Gastrocnemius medialis (tissue), 4 donors: ENCODE measurements at places on chromosomes 1 and 21. TPM values are rescaled to one million over a fixed set of nuclear protein-coding genes. Genes with fewer than 3 reads are reported as not detected.

DNA sequence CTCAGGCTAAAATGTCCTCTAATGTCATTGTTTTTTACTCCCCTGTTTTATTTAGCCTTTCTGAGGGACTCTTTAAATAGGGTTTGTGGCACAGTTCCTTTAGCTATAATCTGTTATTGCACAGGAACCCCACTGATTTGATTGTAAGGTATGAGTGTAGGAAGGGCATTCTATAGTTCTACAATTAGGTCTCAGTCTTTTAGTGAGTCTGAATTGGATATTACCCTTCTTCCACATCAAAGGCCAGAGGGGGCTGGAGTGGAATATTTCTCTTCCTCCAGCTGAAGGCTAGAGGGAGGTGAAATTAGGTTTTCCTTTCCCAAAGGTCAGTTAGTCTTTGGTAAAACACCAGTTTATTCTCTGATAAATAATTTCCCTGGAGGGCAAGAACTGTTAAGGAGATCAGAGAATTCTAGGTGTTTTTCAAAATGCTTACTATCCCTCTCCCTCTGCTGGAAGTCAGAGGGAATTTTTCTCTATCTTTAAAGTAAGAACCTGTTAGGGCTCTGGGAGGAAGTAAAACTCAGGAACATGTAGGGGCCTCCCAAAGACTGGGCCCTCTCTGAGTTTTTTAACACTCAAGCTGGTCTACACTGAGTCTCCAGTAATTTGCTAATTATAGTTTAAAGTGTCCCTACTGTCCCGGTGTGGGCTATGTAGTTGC is 176.3 kb upstream of the ZNHIT6 start:
- no peak for DNase-seq

DNA sequence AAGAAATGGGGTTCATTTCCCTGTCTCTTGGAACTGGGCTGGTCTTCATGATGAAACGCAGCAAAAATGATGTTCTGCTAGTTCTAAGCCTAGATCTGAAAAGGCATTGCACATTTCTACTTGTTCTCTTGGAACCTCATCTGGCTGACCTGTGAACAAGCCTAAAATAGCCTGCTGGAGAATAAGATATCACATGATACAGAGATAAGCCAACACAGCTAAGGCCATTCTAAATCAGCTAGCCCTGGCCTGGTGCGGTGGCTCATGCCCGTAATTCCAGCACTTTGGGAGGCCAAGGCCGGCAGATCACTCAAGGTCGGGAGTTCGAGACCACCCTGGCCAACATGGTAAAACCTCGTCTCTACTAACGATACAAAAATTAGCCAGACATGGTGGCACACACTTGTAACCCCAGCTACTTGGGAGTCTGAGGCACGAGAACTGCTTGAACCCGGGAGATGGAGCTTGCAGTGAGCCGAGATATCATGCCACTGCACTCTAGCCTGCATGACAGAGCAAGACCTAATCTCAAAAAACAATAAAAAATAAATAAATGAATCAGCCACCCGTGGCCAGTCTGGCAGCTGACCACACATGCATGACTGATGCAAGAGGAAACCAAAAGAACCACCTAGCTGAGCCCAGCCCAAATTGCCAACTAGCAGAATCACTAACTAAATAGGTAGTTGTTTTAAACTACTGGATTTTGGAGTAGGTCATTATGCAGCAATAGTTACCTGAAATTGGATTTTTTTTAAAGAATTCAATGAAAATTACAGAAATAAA is 18.0 kb downstream of the CD244 start:
- DNase-seq, result no peak

DNA sequence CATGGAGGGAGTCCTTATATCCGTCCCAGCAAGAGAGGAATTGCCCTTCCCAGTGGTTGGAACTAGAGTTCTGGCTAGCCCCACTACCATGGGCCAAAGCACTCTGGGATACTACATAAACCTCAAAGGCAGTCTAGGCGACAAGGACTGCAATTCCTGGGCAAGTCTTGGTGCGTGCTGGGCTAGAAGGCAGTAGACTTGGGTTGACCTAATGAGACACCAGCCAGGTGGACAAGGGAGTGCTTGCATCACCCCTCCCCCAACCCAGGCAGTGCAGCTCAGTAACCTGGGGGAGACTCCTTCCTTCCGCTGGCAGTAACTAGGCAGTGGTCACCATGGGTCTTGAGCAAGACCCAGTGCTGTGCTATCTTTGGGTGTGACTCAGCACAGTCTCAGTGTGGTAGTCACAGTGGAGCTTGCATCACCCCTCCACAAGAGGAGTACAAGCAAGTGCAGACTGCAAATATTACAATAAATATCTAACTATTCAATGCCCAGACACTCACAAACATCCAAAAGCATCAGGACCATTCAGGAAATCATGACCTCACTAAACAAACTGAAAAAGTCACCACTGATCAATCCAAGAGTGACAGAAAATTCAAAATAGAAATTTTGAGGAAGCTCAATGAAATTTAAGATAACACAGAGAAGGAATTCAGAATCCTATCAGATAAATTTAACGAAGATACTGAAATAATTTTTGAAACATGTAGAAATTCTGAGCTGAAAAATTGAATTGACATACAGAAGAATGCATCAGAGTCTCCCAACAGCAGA is 84.7 kb upstream of the LYPLAL1 start:
- peak; percentile 83 for DNase-seq

- DNase-seq, result no peak
Measured at GRCh38 chr1:109984190-109984455, 442 bp upstream of the AHCYL1 start.

The PDZK1 gene
- total RNA-seq, result not detected

The NHLH1 gene
- total RNA-seq, result not detected

The DBT gene
- total RNA-seq, result 7.6 TPM

DNA sequence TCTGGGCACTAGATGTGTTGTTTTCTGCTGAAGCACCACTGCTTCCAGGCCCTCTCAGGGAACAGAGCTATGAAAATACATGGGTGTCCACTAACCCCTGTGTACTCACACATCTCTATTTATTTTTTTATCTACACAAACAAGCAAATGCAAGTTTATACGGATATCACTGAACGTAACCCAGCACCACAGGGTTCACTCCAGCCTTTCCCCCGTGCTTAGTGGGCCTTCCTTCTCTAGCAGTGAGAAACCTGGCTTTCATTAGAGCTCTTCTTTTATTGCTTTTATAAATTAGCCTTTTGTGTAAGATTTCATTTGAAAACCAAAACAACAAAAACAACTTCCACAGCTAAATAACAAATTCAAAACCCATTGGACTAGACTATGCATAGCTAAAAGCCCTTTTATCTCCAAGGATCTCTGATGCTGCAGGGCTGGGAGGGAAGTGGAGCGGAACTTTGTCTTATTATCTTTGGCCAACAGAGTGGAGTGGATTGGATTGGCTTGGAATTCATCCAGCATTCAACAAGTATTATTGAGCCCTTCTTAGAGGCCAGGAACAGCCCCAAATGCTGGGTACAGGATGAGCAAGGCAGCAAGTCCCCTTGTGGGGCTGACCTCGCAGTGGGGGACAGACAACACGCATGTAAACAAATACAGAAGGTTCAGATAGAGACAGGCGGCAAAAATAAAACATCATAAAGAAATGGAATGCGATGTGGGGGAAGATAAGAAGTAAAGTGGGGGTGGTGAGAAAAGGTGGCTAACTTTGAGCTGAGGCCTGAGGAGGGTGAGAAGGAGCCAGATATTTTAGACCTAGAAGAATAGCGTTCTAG is 371.8 kb upstream of the POU3F1 start:
- DNase-seq, result no peak

- no peak for DNase-seq
Measured at GRCh38 chr1:233112186-233113008, 162.0 kb downstream of the NTPCR start.
